ENCODE measurements at places on chromosomes 5 and 9.
A peak's percentile ranks its signal among the peaks of the same experiment; 100 is the strongest.

DNA sequence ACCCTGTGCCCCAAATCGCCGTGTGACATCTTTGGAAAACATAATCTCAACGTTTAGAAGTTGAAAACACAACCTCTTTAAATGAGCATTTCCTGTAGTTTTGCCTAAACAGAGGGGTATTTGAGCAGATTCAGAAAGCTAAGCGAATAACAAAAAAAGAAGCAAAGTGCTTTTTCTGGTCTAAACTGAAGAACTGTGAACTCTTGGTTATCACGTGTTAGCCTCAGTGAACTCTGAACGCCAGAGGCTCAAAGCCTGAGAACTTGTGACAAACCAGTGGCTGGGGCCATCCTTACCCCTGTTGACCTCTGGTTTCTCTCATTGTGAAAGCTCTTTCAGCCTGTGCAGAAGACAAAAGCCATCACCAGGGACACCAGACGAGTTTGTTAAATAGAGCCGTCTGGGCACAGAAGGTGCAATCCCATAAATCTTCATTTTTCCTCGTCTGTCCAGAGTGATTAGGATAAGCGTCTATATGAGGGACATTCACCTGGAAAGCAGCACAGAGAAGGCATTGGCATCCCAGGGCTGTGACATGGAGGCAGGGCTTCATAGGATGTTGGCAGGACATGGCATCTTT, 61.4 kb upstream of the ICE1 start:
- no peak for DNase-seq

- DNase-seq, result no peak
Measured at GRCh38 chr5:134949316-134949715, 18.4 kb upstream of the CATSPER3 start.

DNA sequence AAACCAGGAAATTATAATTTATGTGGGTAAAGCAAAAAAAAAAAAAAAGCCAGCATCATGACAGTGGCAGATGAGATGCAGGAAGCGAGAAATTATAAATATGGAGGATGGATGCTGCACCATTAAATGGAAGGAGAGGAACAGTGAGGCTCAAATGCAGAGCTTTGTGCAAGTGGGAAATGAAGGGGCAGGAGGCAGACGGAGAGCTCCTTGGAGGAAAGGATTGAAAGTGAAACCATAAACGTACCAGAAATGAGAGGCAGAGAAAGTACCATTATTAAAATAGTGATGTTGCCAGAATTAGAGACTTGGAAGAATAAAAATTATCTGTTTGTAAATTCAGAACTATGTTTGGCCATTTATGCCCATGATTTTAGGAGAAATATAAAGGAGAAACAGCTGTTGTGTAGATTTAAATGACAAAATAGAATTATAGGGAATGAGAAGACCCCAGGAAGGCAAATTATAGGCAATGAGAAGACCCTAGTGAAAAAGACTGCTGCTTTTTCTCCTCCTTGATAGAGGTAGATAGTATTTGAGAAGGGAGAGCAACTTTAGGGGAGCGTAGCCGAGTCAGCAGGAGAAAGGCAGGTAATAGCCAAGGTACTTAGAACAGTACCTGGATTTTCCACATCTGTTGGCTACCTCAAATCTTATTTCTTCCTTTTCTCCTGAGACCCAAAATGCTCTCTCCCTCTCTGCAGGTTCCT, 341.0 kb upstream of the CD180 start:
- DNase-seq, result peak; percentile 16

GRCh38 chr9:107546859-107547258, 57.3 kb upstream of the KLF4 start:
- no peak for DNase-seq

- DNase-seq, result no peak
Measured at GRCh38 chr5:124154714-124155113, 591.7 kb downstream of the ZNF608 start.

GRCh38 chr5:25516141-25516540, 871.4 kb upstream of the CDH10 start:
- no peak for DNase-seq

GRCh38 chr9:127104581-127105311, 17.7 kb downstream of the ANGPTL2 start:
- no peak for DNase-seq

DNA sequence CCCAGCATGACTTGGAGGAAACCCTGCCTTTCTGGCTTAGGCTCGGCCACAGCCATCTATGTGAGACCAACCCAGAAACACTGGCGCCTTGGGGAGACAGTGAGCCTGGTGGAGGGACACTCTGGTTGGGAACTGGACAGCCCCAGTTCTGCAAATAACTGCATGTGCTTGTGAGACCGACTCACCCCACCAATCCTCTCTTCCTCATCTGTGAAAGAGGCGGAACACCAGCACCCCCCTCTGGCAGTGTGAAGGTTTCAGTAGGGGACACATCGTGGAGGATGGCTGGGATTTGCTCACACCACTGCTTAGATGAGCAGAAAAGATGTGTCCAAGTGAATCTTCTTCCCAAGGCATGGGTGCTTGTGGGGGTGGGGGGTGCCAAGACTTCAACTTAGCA, 43.4 kb upstream of the N4BP3 start:
- peak; percentile 22 for DNase-seq

GRCh38 chr5:8445139-8445538, 576.2 kb downstream of the MTRR start:
- DNase-seq, result no peak

GRCh38 chr5:106106384-106106783, 1564.4 kb downstream of the EFNA5 start:
- no peak for DNase-seq

DNA sequence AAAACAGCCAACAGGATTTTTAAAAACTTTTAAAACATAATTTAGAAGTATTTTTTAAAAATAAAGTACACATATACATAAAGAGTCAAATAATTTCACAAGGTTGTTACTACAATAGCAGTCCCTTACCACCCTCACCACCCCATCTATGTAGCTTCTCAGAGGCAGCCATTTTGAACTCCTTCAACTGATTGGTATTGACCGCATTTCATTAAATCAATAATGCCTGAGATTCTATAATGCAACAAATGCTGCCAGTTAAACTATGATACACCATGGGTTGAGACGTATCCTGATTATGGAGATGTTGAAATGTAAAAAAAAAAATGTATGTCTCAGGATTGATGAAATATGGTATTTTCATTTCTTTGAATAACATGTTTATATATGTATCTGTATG, 78.8 kb downstream of the PCSK1 start:
- DNase-seq, result no peak

- no peak for DNase-seq
Measured at GRCh38 chr9:114954956-114955582, 24.7 kb upstream of the TNFSF8 start.

GRCh38 chr5:122703203-122703602, 71.7 kb upstream of the SNX2 start:
- no peak for DNase-seq

DNA sequence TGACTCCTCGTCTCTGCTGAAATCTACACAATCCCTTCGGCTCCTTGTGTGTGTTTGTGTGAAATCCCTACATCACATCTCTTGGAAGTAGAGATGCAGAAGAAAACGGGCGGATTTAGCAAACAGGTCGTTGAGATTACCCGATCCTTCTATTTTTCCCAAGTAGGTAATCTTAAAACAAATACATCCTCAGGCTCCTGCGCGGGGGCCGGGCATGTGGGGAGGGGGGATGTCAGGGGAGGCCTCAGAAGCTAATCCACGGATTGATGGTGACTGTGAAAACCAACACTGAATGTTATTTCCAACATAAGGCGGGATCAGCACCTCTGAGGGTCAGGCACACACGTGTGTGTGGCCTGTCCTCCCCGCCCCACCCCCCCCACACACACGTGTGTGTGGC, 137.8 kb downstream of the ROR2 start:
- DNase-seq, result no peak

- no peak for DNase-seq
Measured at GRCh38 chr9:27331393-27331792, 34.4 kb upstream of the EQTN start.

GRCh38 chr9:26781906-26782305, 110.7 kb downstream of the CAAP1 start:
- no peak for DNase-seq

DNA sequence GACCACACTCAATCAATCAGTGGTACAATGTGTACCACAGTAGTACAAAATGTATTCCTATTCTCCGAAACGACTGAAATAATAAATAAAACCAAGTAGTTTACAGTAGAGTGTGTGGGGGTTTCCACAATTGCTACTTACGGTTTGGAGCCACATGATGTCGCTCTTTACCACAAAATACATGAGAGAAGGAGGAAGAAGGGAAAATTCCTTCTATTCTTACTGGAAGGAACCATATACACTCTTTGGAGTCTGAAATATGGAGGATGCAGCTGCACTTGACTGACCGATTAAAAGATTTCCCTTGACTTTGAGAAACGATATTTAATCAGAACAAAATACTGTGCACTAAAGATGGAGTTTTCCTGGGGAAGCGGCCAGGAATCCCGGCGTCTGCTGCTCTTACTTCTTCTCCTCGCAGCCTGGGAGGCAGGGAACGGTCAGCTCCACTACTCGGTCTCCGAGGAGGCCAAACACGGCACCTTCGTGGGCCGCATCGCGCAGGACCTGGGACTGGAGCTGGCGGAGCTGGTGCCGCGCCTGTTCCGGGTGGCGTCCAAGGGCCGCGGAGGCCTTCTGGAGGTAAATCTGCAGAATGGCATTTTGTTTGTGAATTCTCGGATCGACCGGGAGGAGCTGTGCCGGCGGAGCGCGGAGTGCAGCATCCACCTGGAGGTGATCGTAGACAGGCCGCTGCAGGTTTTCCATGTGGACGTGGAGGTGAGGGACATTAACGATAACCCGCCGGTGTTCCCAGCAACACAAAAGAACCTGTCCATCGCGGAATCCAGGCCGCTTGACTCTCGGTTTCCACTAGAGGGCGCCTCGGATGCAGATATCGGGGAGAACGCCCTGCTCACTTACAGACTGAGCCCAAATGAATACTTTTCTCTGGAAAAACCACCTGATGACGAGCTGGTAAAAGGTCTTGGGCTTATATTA, at the start of gene PCDHA4:
TSS of gene PCDHA4 (plus strand) at position 235 of the 942 bp plus-strand sequence.
- no peak for DNase-seq

DNA sequence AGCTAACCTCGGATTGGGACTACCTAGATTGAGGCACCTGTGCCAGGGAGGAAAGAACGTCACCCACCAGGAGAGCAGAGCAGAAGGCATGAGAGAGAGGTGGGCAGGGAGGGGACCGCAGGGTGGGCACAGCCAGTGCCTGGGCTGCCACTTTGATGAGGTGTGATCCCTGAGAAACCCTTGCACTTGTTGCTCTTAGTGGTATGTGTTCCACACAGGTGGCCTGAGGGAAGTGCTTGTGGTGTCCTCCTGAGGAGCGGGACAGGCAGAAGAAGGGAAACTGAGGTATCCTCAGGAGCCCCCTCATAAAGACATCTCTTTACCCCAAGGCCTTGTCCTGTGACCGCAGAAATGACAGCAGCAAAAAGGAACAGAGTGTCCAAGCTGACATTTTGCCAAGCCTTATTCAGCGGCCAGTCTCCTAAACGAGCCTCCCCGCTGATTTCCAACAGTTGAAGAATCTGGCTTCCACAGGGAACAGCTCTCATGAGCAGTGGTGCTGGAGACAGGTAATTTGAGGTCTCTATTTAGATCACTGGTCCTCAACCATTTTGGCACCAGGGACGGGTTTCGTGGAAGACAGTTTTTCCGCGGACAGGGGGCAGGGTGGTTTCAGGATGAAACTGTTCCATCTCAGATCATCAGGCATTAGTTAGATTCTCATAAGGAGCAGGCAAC, 82.4 kb downstream of the FOXD1 start:
- DNase-seq, result no peak

- DNase-seq, result no peak
Measured at GRCh38 chr5:43772764-43773477, 169.9 kb downstream of the NNT start.

- DNase-seq, result no peak
Measured at GRCh38 chr5:125961150-125961549, 462.1 kb upstream of the GRAMD2B start.

- DNase-seq, result no peak
Measured at GRCh38 chr5:55456216-55456895, 78.4 kb downstream of the PLPP1 start.

GRCh38 chr9:13429301-13430190, 150.1 kb upstream of the MPDZ start:
- no peak for DNase-seq

DNA sequence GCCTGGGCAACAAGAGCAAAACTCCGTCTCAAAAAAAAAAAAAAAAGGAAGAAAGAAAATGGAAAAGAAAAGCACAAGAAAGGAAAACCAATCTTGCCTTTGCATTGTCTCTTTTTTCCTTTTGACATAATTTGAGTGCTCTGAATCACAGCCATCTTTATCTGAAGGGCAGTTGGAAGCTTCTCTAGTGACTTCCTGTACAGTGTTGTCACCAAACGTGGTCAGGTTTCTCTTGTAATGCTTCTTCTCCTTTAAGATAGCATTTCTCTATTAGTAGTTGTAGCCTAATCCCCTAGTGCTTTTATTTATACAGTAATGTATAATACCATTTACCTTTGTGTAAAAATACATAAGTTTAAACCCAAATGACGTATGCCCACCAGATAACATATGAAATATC, 18.1 kb downstream of the PRKACG start:
- no peak for DNase-seq

DNA sequence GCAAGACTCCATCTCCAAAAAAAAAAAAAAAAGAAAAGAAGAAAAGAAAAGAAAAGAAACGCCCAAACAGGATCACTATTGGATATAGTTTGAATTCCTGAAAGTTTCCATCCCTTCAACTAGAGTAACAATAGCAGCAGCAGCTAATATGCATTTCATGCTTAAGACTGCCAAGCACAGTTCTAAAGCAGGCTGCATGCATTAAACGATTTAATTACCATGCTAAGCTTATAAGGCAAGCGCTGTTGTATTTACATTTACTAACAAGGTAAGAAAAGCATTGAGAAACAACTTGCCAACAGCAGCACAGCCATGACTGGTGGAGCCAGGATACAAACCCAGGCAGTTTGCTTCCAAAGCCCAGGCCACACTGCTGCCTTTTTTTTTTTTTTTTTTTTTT, 13.0 kb downstream of the TBC1D2 start:
- no peak for DNase-seq

- DNase-seq, result no peak
Measured at GRCh38 chr9:83219154-83219923, 156.4 kb upstream of the RASEF start.

- DNase-seq, result no peak
Measured at GRCh38 chr9:17744786-17745185, 165.9 kb downstream of the SH3GL2 start.

DNA sequence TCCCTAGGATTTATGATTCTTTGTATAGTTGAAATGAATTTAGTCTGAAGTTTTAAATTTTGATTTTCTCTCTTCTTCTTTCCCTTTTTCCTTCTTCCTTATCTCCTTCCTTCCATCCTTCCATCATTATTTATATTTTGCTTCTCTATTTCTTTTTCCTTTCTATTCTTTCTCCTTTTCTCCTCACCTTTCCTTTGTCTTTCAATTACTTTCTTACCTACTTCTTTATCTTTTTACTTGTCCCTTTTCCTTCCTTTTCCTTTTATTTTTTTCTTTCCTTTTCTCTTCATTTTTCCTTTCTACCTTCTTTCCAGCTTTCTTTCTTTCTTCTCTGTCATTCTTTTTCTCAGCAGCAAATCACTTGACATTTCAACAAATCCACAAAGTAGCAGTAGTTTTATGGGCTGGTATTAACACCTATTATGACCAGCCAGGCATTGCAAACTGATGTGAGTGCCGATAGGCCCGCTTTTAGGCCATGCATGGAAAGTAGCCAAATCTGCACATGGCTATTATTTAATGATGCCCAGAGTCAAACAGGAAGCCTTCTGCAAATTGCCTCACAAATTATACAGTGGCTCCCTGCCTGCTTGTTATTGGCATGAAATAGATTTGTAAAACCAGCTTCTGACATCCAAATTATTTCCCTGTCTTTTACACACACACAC, 37.1 kb upstream of the NR3C1 start:
- no peak for DNase-seq

Data from CD4-positive, alpha-beta T cell treated with Interleukin-12 subunit alpha and Interleukin-12 subunit beta, for 1 hour (primary cell).